Non-pigmented ciliary epithelial cell (primary cell): ENCODE measurements at places on chromosomes 5 and 9.

GRCh38 chr5:108876451-108876850 is 128.8 kb downstream of the FER start:
- no peak for DNase-seq

DNA sequence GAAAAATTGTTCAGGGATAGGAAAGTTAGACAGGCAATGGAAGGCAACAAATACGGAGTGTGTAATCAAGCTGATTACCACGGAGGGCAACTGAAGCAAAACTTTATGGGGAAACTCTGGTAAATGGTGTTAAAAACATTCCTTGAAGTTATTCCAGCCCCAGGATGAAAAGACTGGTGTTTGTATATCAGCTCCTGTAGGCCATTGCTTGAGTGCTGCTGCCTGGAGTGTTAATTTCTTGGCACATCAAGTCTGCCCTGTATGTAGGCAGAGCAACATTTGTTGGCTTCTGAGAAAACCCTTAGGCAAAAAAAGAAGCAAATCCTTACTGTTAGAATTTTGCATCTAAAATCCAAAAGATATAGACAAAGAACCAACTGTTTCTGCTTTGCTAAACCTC is 686.5 kb upstream of the ACO1 start:
- DNase-seq: no peak

DNA sequence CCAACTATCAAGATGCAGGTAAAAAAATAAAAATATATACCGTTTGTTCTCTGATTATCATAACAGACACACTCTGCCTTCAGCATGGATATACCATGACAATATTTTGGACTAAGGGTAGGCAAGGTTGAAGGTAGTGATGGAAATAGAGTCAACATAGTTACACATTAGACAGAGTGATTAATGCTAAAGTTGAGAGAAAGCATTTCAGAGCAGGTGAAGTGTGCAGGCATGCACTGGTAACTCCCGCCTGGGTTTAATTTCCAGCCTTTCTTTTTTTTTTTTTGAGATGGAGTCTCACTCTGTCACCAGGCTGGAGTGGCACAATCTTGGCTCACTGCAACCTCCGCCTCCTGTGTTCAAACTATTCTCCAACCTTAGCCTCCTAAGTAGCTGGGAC is 458.5 kb downstream of the TLR4 start:
- DNase-seq: no peak

GRCh38 chr5:180600554-180601041 is 9.3 kb upstream of the SCGB3A1 start:
- no peak for DNase-seq

- DNase-seq: no peak
Measured at GRCh38 chr5:5700549-5700948, 278.1 kb downstream of the ICE1 start.

DNA sequence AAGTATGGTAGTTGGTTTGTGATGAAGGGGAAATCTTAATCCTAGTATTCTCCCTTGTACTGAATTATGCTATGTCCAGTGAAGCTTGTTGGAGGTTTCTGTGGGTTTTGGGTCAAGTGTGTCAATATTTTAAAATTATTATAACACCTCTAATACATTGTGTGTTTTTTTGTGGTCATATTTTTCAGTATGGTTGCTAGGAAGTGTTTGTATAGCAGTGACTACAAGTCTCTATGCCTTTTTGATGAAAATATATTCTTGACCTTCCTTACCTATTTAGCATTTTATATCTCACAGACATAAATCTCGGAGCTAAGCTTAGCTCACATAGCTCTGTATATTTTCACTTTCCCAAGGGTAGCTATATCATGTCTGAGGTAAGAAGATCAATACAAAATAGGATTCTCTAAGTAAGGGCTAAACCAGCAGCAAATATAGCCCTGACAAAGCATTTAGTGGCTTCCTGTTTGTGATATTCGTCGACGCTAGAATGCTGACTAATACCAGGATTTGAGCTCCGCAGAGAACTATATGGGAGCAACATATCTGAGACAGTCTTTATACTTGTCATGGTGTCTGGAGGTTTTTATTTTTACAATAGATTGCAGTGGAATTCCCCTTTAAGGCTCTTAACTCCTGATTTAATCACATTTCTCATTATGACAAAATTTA is 82.3 kb downstream of the MACIR start:
- DNase-seq: peak; percentile 32

DNA sequence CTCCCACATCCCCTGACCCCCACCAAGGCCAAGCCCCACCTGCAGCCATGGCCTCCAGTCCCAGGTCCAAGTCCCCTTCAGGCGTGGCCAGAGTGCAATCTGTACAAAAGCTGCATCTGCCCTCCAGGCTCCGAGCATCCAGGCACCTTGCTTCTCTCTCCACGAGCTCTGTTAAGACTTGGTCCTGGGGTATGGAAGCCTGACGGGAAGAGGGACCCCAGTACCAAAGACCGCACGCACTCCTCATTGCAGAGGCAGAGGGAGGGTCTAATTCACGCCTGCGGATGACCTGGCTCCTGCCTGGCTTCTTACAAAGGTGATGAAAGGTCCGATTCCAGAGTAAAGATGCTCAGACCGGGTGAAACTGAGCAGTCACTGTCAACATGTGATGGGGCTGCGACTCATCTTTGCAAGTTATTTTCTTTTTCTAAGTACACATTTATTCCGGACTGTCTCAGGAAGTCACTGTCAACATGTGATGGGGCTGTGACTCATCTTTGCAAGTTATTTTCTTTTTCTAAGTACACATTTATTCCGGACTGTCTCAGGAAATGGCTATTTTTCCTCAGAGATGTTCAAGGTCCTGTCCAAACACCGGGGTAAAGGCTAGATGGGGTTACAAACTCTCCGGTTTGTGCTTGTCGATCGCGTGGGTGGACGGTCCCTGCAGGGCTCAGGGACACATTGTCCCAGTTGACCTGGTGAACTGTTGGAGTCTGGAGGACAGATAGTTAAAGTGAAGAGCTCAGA is 252.0 kb upstream of the IRX4 start:
- DNase-seq: no peak
